ENCODE measurements at places on chromosomes 6 and 20. TPM values are rescaled to one million over a fixed set of nuclear protein-coding genes. Genes with fewer than 3 reads are reported as not detected.

SSTR4 gene
- total RNA-seq: not detected

PREX1 gene
- 0.72 TPM for total RNA-seq

ERVFRD-1 gene
- not detected for total RNA-seq

SEMG1 gene
- total RNA-seq: not detected

STX11 gene
- 0.54 TPM for total RNA-seq

RBPJL gene
- not detected for total RNA-seq

ZFP57 gene
- total RNA-seq: not detected

PARD6B gene
- total RNA-seq: 0.90 TPM

PGC gene
- not detected for total RNA-seq

GSTA4 gene
- total RNA-seq: 35.8 TPM

COX4I2 gene
- total RNA-seq: not detected

SCGN gene
- not detected for total RNA-seq

IL17A gene
- not detected for total RNA-seq

SPDEF gene
- total RNA-seq: not detected

VSX1 gene
- not detected for total RNA-seq

E2F3 gene
- total RNA-seq: 3.3 TPM

MUC21 gene
- total RNA-seq: not detected

PEX3 gene
- 13.3 TPM for total RNA-seq

AVP gene
- not detected for total RNA-seq

TFAP2D gene
- total RNA-seq: not detected

RAD21L1 gene
- under 0.01 TPM for total RNA-seq

HLA-DMA gene
- 2.3 TPM for total RNA-seq

SLC22A23 gene
- total RNA-seq: 0.56 TPM

BMP7 gene
- not detected for total RNA-seq

C6orf58 gene
- not detected for total RNA-seq

COL21A1 gene
- not detected for total RNA-seq

WFDC2 gene
- not detected for total RNA-seq
